ENCODE measurements at places on chromosomes 12 and 14. TPM values are rescaled to one million over a fixed set of nuclear protein-coding genes. Genes with fewer than 3 reads are reported as not detected.

Gene PDZRN4
- 0.07 TPM for total RNA-seq

Gene FOXA1
- not detected for total RNA-seq

Gene CD9
- 364 TPM for total RNA-seq

Gene CNPY2
- 100 TPM for total RNA-seq

Gene LARP4
- total RNA-seq = 49.1 TPM
